Activated effector memory CD4-positive, alpha-beta T cell treated with Interleukin-2 at 50 U/mL for 16 hours (primary cell): ENCODE measurements at places on chromosomes 12 and 14.

- no peak for DNase-seq
Observed at GRCh38 chr14:30610787-30611343, 11.3 kb upstream of the SCFD1 start.

DNA sequence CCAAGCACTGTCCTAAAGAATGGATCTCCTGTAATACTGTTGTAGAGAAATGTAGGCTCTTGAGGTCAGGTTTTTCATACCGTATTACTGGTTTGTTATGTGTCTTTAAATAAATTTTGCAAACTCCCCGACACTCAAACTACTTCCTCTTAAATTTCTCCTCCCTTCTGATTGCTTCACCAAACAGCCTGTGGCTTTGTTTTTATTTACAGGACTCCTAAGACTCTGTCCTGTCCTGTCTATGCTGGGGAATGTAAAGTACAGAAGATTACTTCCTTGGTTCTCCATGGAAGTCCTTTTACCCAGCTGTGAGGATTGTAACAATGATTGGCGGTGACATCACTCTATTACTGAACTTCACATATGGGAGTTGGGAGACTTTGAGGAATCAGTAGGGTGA lies 873.5 kb downstream of the DIO2 start:
- DNase-seq = no peak

DNA sequence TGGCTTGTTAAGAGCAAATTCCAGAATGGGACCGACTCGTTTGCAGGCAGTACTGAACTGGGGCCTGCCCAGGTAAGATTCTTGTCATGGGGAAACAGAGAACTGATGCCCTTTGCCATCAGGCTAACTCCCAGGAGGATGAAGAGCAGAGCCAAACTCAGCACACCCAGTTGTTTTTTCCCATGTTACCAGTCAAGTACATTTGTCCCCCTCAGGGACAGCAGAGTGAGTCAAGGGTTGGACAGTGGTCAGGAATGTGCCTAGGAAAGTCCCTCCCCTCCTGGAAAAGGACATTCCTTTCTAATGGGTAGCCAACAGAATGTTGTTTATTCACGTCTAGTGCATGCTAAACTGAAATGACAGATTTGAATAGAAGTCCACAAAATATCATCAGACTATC lies 1.6 kb downstream of the ART4 start:
- no peak for DNase-seq

- no peak for DNase-seq
Observed at GRCh38 chr14:64801046-64801445, 78.7 kb downstream of the SPTB start.

DNA sequence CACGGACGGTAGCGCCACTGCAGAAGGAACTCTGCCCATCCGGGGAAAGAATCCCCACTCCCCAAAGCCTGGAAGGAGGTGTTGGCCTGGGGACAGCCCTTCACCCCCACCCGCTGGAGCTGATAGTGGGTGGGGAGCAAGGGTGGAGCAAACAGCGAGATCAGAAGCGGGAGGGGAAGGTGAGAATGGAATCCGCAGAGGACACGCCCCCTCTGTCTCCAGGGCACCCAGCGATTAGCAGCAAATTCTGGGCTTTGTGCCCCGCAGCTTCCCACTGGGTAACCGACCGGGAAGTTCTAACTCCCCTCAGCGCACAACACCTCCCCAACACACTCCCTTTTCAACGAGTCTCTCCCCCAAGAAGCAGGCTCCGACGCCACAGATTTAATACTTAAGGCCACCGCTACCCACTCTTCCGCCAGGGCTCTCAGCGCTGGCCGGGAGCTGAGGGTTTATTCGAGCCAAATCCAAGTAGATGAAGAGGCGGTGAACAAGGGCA lies 1.4 kb downstream of the SLC25A29 start:
- no peak for DNase-seq

GRCh38 chr12:57154804-57155434 lies 7.5 kb upstream of the LRP1-AS start:
- no peak for DNase-seq

DNA sequence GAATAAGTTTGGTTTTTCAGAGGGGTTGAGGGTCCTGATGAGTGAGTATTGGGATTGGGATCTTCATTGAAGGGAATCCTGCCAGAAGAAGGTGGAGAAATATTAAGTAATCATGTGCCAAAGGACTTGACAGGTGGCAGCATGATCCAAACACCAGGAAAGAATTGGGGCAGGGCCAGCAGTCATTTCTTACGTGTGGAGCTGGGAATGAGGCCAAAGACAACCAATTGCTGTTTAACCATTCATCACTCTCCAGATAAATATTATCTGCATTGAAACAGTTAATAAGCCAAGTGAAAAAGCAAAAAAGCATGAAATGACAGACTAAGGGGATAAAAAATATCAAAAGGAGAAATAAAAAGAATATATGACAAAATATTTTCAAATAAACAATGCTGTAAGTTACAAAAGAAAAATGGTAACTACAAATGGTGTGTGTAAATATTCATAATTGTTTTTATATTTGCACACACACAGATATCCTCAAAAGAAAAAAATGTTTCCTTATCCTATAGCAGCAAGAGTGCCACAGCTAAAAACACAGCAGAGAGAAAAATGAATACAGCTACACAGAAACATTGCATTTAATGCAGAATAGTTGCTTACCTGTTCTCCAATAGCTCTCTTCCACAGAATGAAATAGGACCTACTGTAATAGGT lies 26.2 kb downstream of the C2CD5 start:
- no peak for DNase-seq

DNA sequence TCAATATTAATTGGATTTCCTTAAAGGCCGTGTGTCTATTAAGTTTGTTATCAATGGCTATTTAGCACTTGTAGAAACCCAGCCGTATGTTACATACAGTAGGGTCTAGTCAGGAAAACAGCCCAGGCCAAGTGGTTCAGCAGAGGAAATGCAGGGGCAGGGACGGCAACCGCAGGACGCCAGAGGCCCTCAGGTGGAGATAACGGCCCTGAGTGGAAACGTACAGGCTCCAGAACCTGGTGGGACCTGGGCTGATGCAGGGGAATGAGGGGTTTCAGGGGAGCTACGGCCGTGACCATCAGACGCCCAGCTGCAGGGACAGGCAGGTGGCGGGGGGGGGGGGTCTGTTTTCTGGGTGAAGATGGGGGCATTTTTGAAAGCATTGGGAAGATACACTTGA lies 3.7 kb upstream of the ANKLE2 start:
- no peak for DNase-seq

GRCh38 chr12:102033991-102034745 lies 27.6 kb downstream of the WASHC3 start:
- DNase-seq = no peak

DNA sequence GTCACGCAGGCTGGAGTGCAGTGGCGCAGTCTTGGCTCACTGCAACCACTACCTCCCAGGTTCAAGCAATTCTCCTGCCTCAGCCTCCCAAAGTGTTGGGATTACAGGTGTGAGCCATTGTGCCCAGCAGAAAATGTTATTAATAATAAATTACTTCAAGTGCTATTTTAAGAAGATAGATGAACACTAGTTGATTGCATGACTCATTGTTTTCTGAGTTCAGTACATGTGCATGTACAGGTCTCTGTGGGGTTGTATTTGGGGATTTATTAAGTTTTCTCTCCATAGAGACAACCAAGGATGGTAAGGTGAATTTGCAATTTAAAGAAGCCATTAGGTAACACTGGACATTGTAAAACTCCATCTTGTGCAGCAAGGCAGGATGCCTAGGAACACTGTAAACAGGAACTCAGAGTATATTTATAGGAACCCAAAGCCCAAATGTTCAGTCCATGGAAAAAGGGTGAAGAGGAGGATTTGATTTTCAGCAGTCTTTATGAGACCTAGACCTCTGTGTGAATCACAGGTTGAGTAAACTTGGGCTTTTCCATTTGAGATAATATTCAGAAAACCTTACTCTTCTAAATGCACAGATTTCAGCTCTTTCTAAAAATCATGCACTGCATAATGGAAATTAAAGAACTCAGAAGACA lies 49.3 kb upstream of the TMPO start:
- DNase-seq = no peak

GRCh38 chr14:21300892-21301291 lies 21.0 kb downstream of the RPGRIP1 start:
- no peak for DNase-seq

DNA sequence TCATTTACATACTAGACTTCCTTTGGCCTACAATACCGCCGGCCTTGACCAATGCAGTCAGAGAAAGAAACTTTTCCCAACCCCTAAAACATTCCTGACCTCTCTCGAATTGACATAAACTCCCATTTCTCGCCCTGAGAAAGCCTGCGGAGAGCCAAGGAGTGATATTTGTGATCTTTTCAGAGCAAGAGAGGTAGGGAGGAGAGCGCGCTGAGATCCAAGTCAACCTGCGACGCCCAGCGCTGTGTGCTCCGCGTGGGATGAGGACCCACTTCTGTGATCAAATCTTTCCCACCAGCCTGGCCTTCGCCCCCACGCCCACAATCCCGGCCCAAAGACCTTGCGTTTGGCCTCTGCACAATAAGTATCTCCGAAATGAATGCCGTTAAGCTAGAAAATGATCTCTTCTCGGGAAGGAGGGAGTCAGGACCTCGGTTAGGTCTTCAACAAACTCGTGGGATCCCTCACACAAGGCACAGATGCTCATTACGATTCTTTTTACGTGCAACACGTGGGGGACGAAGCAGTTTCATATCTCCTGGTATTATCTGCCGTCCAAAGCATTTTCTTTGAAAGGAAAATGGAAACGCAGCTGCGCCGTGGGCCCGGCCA lies 6.3 kb upstream of the NPAS3 start:
- no peak for DNase-seq
